ENCODE measurements at places on chromosomes 1 and 21. TPM values are rescaled to one million over a fixed set of nuclear protein-coding genes. Genes with fewer than 3 reads are reported as not detected.

GRCh38 chr1:7584157-7584556, 186.9 kb upstream of the VAMP3 start:
- no peak for DNase-seq
- H3K36me3 ChIP-seq: no peaks in the 10 kb centered on the region

- no peaks in the 10 kb centered on the region for H3K36me3 ChIP-seq
- H3K4me3 ChIP-seq: no peak overlapping the region
- DNase-seq: no peak
Measured at GRCh38 chr1:67624680-67625079, 60.3 kb upstream of the GADD45A start.

GRCh38 chr1:55931081-55931940, 648.1 kb downstream of the PLPP3 start:
- H3K4me3 ChIP-seq: no peak overlapping the region
- no peaks in the 10 kb centered on the region for H3K27me3 ChIP-seq
- H3K4me1 ChIP-seq: no peaks in the 10 kb centered on the region

GRCh38 chr1:32632829-32633228, 17.5 kb downstream of the ZBTB8OS start:
- H3K27me3 ChIP-seq: no peaks in the 10 kb centered on the region
- H3K4me3 ChIP-seq: no peak overlapping the region
- H3K4me1 ChIP-seq: no peaks in the 10 kb centered on the region
- peaks cover 10% of the 10 kb centered on the region for H3K36me3 ChIP-seq

DNA sequence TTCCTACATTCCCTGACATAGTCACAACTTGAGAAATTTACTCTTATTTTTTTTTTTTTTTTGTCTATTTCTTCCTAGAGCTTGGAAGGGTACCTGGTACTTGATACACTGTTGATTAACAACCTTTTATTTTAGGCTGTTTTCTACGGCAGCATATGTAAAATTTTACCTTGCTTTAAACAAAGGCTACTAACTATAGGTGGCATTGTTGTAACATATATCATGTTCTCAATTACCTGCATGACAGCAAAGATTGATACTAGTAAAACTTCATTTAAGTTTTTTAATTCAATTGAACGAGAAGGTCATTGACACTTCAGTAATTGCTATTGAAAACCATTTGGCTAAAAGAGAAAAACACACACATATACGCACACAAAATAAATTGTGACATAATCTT, 238.3 kb upstream of the ESRRG start:
- H3K27me3 ChIP-seq: no peaks in the 10 kb centered on the region
- no peak for DNase-seq
- H3K4me3 ChIP-seq: no peak overlapping the region
- H3K27ac ChIP-seq: no peak overlapping the region
- no peaks in the 10 kb centered on the region for H3K36me3 ChIP-seq

DNA sequence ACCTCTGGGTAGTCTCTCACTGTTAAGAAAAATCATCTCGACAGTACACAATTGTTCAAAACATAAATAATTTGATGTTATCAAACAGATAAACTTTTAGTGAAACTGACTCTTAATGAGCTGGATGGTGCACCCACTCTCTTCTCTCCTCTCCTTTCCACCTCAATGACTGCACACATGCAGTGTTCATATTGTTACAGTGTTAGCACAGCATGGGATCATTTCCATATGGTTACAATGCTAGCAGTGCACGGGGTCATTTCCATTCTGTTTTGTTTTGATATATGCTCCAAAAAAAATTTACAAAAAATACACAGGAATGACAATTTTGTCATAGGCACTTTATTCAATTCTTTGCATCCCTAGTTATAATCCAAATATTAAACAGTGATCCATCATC, 26.4 kb upstream of the RNF187 start:
- no peak overlapping the region for H3K27ac ChIP-seq
- no peak overlapping the region for H3K4me3 ChIP-seq
- H3K27me3 ChIP-seq: peaks cover 19% of the 10 kb centered on the region
- no peak for DNase-seq
- peaks cover 3% of the 10 kb centered on the region for H3K4me1 ChIP-seq

DNA sequence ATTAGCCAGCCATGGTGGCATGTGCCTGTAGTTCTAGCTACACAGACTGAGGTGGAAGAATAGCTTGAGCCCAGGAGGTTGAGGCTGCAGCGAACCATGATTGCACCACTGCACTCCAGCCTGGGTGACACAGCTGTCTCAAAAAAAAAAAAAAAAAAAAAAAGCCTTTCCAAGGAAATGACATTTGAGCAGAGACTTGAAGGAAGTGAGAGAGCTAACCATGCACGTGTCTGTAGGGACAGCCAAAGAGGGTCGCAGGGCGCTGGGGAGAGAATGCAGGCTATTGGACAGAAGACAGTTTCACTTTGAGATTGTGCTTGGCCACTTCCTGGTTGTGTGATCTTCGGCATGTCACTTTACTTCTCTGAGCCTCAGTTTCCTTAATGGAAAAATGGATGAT, 6.8 kb downstream of the HCRTR1 start:
- H3K4me3 ChIP-seq: no peak overlapping the region
- peaks cover 59% of the 10 kb centered on the region for H3K4me1 ChIP-seq
- DNase-seq: no peak
- no peaks in the 10 kb centered on the region for H3K27me3 ChIP-seq
- no peak overlapping the region for H3K27ac ChIP-seq

DNA sequence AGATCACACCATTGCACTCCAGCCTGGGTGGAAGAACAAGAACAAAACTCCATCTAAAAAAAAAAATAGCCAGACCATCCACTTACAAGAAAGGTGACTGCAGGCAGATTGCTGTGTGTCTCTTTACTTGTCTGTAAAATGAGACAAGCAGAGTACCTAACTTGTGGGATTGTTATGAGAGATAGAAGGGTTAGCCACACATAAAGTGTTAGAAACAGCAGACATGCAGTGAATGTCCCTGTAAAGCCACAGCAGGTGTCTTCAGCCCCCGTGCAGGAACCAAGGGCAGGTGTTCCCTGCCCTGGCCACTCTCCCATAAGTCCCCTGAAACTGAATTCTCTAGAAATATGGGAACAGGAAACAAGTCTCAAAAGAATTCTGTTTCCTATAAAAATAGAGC, 40.8 kb upstream of the EFHD2 start:
- no peak overlapping the region for H3K27ac ChIP-seq
- H3K27me3 ChIP-seq: no peaks in the 10 kb centered on the region
- H3K4me3 ChIP-seq: no peak overlapping the region
- no peaks in the 10 kb centered on the region for H3K36me3 ChIP-seq

DNA sequence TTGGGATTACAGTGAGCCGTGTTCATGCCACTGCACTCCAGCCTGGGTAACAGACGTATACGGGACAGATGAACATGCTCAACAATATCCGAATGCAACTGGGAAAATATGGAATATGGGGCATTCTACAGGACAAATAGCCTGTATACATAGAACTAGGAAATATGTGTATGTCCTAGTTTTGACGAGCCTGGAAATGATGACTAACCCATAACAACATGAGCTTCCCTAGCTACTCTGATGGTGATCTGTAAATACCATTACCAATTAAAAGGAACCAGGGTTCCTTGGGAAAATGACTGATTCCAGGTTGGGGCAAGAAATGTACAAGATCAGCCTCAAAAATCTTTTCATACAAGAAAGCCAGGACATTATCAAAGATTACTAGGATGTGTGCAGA, 42.8 kb upstream of the ARTN start:
- no peaks in the 10 kb centered on the region for H3K4me1 ChIP-seq
- peaks cover 9% of the 10 kb centered on the region for H3K36me3 ChIP-seq
- H3K27me3 ChIP-seq: no peaks in the 10 kb centered on the region
- no peak for DNase-seq
- no peak overlapping the region for H3K4me3 ChIP-seq
- no peak overlapping the region for H3K27ac ChIP-seq

DNA sequence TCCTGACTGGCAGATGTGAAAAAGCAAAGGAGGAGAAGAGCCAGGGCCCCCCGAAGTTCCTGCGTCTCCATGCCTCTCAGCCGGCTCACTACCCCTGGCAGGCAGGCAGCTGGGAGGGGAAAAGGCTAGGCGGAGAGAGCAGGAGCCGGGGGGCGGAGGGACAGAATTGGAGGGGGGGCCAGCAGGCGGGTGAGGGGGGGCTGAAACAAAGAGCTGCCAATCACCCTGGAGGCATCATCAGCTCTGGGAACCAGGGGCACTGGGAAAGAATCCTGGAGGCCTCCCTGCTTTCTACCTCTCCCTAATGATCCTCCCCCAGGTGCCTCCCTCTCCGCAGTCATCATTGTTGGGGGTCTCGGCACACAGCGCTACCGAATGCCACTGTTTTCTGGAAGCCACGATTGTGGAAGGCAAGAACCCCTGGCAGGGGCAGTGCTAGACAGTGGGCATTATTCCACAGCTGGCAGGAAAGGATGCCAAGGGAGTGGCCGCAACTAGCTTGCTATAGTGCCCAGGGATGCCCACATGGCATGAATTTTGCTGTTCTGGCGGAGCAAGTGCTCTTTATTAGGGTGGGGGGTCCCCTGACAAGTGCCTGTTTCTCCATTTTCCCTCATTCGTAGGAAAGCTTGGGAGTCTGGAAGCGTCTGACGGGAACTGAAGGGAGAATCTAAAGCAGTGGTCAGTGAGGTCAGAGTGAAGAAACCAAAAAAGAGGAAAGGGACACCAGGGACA, at the start of gene THBS3:
TSS of gene THBS3 (minus strand) at position 92 of the 735 bp plus-strand sequence. CDS start at position 71, 21 bp downstream.
- H3K27me3 ChIP-seq: no peaks in the 10 kb centered on the region
- DNase-seq: no peak
- H3K4me1 ChIP-seq: peaks cover 36% of the 10 kb centered on the region
- H3K36me3 ChIP-seq: no peaks in the 10 kb centered on the region

GRCh38 chr1:108080448-108080847, 115.5 kb upstream of the VAV3 start:
- no peak for DNase-seq
- H3K27ac ChIP-seq: no peak overlapping the region
- H3K4me3 ChIP-seq: no peak overlapping the region
- H3K4me1 ChIP-seq: no peaks in the 10 kb centered on the region

GRCh38 chr21:36846631-36847030, 119.8 kb downstream of the HLCS start:
- H3K4me1 ChIP-seq: peaks cover 37% of the 10 kb centered on the region
- H3K36me3 ChIP-seq: no peaks in the 10 kb centered on the region
- DNase-seq: no peak
- no peaks in the 10 kb centered on the region for H3K27me3 ChIP-seq

GRCh38 chr1:169680377-169681019, 30.9 kb downstream of the SELL start:
- H3K4me3 ChIP-seq: no peak overlapping the region
- DNase-seq: no peak
- H3K27ac ChIP-seq: no peak overlapping the region
- H3K27me3 ChIP-seq: no peaks in the 10 kb centered on the region
- H3K36me3 ChIP-seq: no peaks in the 10 kb centered on the region
- no peaks in the 10 kb centered on the region for H3K4me1 ChIP-seq

GRCh38 chr21:41503331-41503730, 4.6 kb downstream of the TMPRSS2 start:
- H3K36me3 ChIP-seq: no peaks in the 10 kb centered on the region
- DNase-seq: no peak
- H3K4me1 ChIP-seq: peaks cover 10% of the 10 kb centered on the region
- H3K27ac ChIP-seq: no peak overlapping the region
- no peaks in the 10 kb centered on the region for H3K27me3 ChIP-seq
- H3K4me3 ChIP-seq: no peak overlapping the region

GRCh38 chr1:109641861-109642260, 14.0 kb upstream of the GSTM4 start:
- H3K4me3 ChIP-seq: no peak overlapping the region
- no peaks in the 10 kb centered on the region for H3K4me1 ChIP-seq
- H3K36me3 ChIP-seq: no peaks in the 10 kb centered on the region
- DNase-seq: no peak
- no peak overlapping the region for H3K27ac ChIP-seq

DNA sequence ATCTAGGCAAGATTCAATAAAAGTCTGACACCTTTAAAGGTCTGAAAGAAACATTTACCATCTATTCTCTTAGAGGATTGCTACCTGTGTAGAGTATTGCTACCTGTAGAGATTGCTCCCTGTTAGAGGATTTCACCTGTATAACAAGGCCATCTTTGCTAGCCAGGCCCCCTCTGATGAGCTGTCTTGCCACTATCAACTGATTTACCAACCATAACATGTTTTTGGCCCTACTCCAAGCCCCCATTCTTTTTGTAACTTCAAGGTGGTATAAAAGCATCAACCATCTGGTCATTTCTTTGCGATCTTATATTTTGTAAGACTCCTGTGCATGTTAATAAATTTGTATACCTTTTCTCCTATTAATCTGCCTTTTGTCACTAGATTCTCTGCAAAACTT, 424.7 kb upstream of the CAMK1G start:
- no peak for DNase-seq
- H3K27me3 ChIP-seq: no peaks in the 10 kb centered on the region
- H3K36me3 ChIP-seq: no peaks in the 10 kb centered on the region
- peaks cover 5% of the 10 kb centered on the region for H3K4me1 ChIP-seq

DNA sequence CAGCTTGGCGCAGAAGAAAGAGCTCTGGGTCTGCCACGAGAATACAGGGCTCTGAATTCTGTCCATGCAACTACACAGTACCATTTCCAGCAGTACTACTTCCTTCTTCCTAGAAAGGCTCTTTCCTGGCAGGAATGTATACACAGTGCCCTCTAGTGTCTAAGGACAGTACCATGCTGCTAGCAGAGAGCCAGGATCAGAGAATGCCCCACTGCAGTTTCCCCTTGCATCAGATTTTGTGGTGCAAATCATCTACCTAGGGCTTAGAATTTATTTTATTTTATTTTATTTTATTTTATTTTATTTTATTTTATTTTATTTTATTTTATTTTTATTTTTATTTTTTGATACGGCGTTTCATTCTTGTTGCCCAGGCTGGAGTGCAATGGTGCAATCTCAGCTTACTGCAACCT, 50.8 kb downstream of the PAX7 start:
- no peak overlapping the region for H3K27ac ChIP-seq
- no peak overlapping the region for H3K4me3 ChIP-seq
- no peaks in the 10 kb centered on the region for H3K36me3 ChIP-seq
- no peaks in the 10 kb centered on the region for H3K27me3 ChIP-seq
- no peaks in the 10 kb centered on the region for H3K4me1 ChIP-seq
- DNase-seq: no peak

- H3K4me1 ChIP-seq: no peaks in the 10 kb centered on the region
- no peak overlapping the region for H3K27ac ChIP-seq
- H3K27me3 ChIP-seq: no peaks in the 10 kb centered on the region
- H3K4me3 ChIP-seq: no peak overlapping the region
Measured at GRCh38 chr1:53588053-53588779, 129.0 kb downstream of the DMRTB1 start.

Gene OR2T34
- not detected for total RNA-seq

Gene LINGO4
- total RNA-seq: not detected

Gene OLIG2
- not detected for total RNA-seq

Gene SERTAD4
- total RNA-seq: 5.8 TPM

Gene RGS13
- total RNA-seq: 1.1 TPM

Gene CCDC185
- total RNA-seq: not detected

Gene DNTTIP2
- total RNA-seq: 41.5 TPM

Gene RAB3B
- total RNA-seq: not detected

Gene SRGAP2B
- 22.5 TPM for total RNA-seq

Measured in thoracic aorta (tissue), 2 donors.